Stimulated activated CD8-positive, alpha-beta memory T cell treated with anti-CD3 and anti-CD28 coated beads, Interleukin-15, amount 100 ng/mL, for 48 hours (primary cell): ENCODE measurements at places on chromosomes 6 and 20.

DNA sequence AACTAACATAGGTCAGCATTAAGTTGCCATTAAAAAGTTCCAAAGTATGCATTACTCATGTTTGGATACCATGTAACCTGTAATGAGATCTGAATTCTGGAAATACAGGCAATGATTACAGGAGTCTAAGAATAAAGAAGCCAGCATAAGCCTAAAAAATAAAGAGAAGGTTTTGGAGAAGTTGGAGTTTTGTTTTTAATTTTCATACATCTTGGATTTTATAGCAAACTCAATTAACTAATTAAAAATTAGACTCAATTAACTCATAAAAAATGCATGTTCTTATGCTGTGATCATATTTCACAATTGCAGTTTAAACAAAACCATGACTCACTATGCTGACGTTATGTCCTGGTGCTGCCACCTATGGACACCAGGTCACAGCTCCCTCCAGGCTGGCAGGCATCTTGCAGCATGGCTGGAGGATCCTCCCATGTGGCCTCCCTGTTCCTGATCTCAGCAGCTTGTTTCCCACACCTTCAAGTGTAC lies 648.8 kb upstream of the AGPAT4 start:
- no peak for DNase-seq

GRCh38 chr6:21496196-21496595 lies 97.4 kb upstream of the SOX4 start:
- no peak for DNase-seq

DNA sequence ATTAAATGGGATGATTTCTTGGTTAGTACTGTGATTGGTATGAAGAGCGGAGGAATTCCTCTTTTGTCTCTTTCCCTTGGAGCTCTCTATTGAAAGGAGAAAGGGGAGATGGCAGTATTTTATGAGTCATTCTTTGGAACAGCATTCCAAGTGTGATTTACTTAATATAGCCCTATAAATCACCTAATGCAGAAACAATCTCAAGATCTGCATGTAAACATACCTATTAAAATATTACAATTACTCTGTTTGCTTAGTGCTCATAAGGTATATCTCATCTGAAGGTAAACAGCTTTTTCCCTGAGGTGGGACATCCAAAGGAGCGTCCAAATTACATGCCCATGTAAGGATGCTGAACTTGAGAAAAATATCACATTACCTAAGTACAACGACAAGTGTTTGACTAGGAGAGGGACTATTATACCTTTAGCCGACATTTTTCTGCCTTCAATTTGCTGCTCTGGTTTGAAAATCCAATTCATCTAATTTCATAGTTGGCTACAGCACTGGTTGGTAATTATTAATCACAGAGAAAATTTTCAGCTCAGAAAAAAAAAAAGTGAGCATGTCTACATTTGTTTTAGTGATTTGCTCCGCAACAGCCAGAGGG lies 229.0 kb downstream of the FOXC1 start:
- no peak for DNase-seq

DNA sequence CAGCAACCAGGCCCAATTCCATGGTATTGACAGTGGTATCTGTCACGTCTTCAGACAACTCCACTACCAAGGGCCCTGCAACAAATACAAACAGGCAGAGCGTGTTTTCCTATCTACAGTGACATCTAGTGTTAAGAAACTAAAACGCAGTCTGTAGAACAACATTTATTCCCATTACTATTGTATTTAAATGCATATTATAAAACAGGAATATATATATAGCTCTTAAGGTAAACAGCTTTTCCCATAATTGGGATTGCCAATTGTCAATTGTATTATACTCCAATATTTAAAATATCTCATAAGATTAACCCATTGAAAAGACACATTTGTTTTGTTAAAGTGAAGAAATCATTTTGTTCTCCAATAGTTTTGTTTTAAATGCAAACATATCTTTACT lies 97.2 kb downstream of the KIF16B start:
- no peak for DNase-seq

GRCh38 chr20:35985806-35986205 lies 17.4 kb downstream of the CNBD2 start:
- no peak for DNase-seq

DNA sequence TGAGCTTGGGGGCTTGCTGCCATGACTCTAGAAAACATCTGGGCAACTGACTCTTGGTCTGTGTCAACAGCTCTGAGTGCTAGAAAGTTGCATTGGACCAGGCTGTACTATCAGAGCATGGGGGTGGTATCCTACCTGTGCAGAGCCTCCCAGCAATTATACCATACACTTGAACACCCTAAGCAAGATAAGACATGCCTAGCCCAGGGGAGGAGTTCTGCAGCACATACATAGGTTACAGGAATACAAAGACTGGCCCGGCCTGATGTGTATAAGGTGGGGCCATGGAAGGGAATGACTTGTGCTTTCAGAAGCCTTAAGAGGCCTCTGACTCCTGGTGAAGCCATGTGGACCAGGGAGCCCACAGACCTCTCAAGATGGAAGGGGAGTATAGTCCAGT lies 11.4 kb upstream of the MOCS1 start:
- DNase-seq = no peak

DNA sequence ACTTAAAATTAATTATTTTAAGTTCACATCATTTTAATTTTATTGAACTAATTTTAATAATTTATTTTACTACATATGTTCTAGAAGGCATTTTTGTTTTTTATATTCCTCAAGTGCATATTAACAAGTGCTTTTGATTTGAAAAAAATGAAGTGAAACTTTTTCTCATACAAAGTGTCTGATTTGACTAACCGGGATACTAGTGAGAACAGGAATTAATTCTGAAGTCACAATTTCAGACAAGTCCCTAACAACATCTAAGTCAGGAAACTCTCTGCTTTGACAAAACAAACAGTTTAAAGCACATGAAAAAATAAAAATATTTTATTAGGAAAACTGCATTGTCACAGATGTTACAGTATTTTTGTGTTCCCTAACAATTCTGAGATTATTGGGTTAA lies 1166.3 kb upstream of the CITED2 start:
- no peak for DNase-seq

- DNase-seq = no peak
Observed at GRCh38 chr6:134748484-134748883, 201.4 kb downstream of the ALDH8A1 start.
